ENCODE measurements at places on chromosomes 13 and 19.
A peak's percentile ranks its signal among the peaks of the same experiment; 100 is the strongest.

- H3K27me3 ChIP-seq, result peaks cover 6% of the 10 kb centered on the region
- H3K4me3 ChIP-seq, result no peak overlapping the region
- no peak overlapping the region for H3K27ac ChIP-seq
Observed at GRCh38 chr19:23999821-24000610, 85.3 kb downstream of the ZNF726 start.

- H3K27me3 ChIP-seq, result peaks cover 2% of the 10 kb centered on the region
- H3K36me3 ChIP-seq, result no peaks in the 10 kb centered on the region
- no peak overlapping the region for H3K27ac ChIP-seq
- DNase-seq, result no peak
Observed at GRCh38 chr13:45870232-45870631, 18.7 kb upstream of the SIAH3 start.

- DNase-seq, result no peak
- H3K27me3 ChIP-seq, result no peaks in the 10 kb centered on the region
- H3K27ac ChIP-seq, result no peak overlapping the region
- no peaks in the 10 kb centered on the region for H3K36me3 ChIP-seq
- peaks cover 2% of the 10 kb centered on the region for H3K4me1 ChIP-seq
Observed at GRCh38 chr13:96193728-96194310, 103.9 kb downstream of the HS6ST3 start.

- H3K27me3 ChIP-seq, result no peaks in the 10 kb centered on the region
- no peak overlapping the region for H3K27ac ChIP-seq
- no peaks in the 10 kb centered on the region for H3K36me3 ChIP-seq
- H3K4me3 ChIP-seq, result no peak overlapping the region
Observed at GRCh38 chr13:60959427-60959826, 456.2 kb downstream of the PCDH20 start.

DNA sequence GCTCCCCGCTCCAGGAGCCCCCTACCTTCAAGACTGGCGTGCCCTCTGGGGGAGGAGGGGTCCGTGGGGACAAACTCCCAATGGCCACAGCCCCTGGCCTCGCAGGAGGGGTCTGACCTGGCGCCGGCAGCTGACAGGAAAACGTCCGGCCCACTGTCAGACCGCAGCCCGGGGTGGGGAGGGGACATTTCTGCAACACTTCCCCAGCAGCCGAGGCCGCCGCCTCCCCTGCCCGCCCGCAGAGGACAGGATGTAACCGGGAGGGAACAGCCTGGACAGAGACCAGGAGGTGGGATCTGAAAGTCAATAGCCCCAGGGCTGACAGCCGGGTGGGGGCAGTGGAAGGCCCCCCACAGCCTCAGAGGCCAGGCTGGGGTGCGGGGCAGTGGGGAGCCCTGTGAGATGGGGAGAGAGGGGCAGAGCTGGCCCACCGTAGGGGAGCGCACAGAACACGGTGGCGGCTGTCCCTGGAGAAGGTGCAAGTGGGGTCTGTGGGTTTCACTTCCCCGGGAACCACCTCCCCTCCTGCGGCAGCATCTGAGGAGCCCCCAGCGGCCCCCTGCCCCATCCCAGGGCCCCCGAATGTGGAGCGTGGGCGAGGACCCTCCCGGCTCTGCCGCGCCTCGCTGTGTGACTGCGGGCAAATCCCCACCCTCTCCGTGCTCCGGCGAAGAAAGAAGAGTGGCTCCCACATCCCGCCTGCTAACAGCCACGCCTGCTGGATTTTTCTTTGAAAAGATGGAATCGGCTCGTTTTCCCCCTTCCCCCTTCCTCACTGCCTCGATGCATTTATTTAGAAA is at the start of gene PEAK3:
Gene PEAK3 (minus strand): TSS at position 114 of the 800 bp plus-strand sequence. CDS start 1,244 bp downstream, outside the sequence.
- peak within 1 kb of the TSS; percentile 82 for H3K4me3 ChIP-seq
- peaks cover 5% of the 10 kb centered on the region for H3K4me1 ChIP-seq
- DNase-seq, result peak; percentile 73
- H3K27me3 ChIP-seq, result peaks cover 2% of the 10 kb centered on the region

DNA sequence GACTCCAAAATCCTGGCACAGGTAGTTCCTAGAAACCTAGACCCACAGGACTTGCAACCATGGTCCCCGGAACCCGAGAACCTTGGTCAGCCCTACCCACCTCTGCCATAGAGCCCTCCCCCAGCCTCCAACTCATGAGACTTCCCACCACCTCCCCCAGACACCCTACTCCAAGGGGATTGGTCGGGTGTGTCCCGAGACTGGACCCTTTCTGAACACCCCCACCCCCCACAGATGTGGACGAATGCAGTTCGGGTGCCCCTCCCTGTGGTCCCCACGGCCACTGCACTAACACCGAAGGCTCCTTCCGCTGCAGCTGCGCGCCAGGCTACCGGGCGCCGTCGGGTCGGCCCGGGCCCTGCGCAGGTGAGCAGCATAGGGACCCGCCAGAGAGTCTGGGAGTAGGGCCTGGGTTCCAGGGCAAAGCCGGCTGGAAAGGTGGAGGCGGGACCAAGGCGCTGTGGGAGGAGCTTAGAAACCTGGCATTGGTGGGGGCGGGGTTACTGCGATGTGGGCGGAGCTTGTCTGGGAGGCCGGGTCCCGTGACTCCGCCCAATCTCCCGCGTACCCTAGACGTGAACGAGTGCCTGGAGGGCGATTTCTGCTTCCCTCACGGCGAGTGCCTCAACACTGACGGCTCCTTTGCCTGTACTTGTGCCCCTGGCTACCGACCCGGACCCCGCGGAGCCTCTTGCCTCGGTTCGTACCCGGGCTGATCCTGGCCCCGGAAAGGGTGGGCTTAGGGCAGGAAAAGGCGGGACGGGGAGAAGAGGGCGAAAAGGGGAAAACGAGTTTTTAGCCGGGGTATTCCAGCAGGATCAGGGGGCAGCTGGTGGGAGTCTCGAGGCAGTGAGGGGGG is 11.9 kb downstream of the LTBP4 start:
- peak; percentile 77 for DNase-seq
- H3K36me3 ChIP-seq, result peaks cover 27% of the 10 kb centered on the region
- peak overlapping the region; percentile 94 for H3K4me3 ChIP-seq
- H3K27ac ChIP-seq, result peak overlapping the region; percentile 48
- peaks cover 10% of the 10 kb centered on the region for H3K4me1 ChIP-seq
- H3K27me3 ChIP-seq, result peaks cover 21% of the 10 kb centered on the region

Measured in endothelial cell (in vitro differentiated cells).